ENCODE measurements at places on chromosomes 11 and 22.

DNA sequence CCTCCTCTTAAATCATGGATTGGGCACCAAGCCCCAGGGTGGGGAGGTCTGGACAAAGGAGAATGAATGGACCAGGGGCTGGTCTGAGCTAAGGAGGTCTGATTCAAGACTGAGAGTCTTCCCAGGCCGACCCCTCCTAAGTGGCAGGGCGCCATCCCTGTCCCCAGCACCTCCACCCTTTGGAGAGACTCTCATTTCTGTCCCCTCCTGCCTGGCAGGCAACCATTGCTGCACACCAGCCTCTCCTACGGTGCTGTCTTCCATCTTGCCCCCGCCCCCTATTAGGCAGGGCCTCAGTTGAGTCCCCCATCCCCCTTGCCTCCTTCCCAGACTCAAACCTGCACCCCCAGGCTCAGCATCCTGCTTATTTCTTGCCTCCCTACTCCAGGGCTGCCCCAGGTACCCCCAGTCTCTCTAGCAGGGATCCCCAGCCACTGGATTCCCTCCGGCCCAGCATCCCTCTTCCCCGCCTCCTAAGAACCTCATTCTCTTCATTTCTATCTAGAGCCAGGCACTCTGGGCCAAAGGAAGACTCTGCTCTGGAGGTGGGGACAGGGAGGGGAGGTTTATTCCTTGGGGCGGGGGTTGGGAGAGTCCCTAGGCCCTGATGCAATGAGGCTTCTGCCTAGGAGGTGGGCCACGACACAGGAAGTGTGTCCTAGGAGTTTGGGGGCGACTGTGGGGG, 1.7 kb upstream of the RCOR2 start:
- no peak for DNase-seq

DNA sequence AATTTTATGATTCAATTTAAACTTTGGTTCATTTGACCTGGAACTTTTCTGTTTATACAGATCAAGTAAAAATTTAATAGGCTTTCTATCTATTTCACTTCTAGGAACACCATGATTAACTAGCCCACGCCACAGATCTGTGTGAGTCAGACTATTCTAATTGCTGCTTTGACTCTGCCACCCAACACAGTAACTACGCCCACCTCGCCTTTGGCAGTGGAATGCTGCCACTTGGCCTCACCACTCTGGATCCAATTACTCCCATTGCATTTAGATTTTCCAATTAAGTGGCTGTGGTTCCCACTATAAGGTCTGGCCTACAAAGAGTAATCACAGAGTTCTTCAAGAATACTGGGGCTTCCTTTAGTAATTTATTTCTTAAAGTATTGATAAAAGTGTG, 46.6 kb upstream of the LIN7C start:
- no peak for DNase-seq

GRCh38 chr22:27982106-27982505, 63.0 kb upstream of the PITPNB start:
- DNase-seq = no peak

- no peak for DNase-seq
Measured at GRCh38 chr11:114816791-114817190, 138.5 kb downstream of the NXPE2 start.

DNA sequence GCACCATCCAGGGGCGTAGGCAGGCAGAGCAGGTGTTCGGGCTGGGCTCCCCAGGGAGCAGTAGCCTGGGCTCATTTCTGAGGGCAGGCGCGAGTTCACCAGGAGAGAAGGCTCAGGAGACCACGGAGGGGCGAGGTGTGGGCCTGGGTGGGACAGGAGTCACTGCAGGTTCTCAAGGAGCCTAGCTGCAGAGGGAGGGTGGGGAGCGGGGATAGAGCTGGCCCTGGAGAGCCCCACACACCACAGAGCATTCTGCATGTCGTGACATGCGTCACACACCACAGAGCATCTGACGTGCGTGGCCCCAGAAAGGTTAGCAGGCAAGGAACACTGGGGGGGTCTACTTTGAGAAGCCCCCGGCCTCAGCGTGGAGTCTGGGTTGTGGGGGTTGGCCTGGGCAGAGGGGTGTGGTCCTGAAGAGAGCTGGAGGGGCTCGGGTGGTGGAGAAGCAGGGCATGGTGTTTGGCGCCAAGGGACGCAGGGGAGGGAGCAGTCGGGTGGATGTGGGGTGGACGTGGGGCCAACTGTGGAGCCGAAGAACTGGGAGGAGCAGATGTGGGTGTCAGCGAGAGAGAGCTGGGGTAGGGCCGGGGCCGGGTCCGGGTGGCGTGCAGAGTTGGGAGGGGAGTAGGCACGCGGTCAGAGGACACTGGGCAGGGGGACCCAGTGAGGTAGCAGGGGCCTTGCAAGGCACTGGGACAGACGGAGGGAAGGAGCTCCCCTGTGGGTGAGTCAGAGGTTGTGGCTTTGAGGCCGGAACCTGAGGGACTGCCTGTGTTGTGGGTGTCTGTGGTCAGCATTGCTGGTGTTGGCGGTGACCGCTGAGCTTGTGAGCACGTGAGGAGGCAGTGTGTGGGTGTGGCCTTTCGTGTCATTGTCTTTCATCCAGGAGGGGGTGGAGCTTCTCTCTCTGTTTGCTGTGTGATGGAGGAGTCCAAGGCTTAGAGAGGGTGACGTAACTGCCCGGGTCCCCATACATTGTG, 25.5 kb downstream of the CTTN start:
- DNase-seq = no peak

GRCh38 chr11:507727-508515, 879 bp upstream of the RNH1 start:
- DNase-seq = no peak

GRCh38 chr11:15937601-15938120, 418.7 kb downstream of the SOX6 start:
- DNase-seq = no peak

DNA sequence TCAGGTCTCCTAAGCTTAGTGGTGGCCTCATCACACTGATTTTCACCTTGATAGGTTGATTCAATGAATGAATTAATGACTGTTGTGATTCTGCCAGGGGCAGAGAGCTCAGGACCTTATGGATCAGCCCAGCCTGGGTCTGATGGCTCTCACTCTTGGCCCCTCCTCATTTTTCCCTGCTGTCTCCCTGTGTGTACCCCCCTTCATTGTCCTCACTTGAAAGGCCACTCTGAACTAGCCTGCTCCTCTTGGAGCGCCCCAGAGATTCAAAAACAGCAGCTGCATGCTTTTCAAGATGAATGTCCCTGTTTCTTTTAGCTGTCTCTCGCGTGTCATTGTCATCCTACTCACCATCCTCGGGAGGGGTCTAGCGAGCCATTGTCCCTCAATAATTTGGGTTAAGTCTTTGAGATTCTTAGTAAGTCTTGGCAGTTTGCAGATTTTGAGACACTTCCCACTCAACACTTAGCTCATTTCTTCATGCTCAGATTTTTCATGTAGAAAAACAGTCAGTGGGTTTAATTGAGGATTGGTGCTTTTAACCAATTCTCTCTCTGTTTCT, 42.5 kb upstream of the MICAL2 start:
- DNase-seq = no peak

DNA sequence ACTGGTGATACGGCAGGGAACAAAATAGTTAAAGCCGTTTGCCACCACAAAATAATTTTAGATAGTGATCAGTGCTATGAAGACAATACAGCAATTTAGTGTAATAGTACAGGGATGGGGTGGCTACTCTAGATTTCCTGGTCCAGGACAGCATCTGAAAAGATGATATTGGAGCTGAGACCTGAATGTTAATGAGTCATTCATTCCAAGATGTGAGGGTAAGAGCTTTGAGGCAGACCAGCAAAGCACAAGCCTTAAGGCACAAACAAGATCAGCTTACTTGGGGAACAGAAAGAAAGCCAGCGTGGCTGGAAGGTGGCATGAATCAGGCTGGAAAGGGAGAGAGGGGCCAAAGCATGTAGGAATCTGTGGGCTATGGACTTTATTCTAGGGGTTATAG, 132.3 kb downstream of the TRIM44 start:
- no peak for DNase-seq

DNA sequence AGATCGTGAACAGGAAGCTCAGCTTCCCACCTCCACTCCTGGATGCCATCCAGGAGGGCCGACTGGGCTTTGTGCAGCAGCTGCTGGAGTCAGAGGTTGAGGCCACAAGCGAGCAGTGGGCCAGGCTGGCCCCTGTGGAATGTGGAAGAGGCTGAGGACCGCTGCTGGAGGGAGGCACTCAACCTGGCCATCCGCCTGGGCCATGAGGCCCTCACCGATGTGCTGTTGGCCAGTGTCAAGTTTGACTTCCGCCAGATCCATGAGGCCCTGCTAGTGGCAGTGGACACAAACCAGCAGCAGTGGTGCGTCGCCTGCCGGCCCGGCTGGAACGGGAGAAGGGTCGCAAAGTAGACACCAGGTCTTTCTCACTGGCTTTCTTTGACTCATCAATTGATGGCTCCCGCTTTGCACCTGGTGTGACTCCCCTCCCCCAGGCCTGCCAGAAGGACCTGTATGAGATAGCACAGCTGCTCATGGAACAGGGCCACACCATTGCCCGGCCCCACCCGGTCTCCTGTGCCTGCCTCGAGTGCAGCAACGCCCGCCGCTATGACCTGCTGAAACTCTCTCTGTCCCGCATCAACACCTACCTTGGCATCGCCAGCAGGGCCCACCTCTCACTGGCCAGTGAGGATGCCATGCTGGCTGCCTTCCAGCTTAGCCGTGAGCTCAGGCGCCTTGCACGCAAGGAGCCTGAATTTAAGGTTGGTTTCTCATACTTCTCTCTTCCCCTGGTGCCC, 24.9 kb downstream of the ART5 start:
- no peak for DNase-seq

DNA sequence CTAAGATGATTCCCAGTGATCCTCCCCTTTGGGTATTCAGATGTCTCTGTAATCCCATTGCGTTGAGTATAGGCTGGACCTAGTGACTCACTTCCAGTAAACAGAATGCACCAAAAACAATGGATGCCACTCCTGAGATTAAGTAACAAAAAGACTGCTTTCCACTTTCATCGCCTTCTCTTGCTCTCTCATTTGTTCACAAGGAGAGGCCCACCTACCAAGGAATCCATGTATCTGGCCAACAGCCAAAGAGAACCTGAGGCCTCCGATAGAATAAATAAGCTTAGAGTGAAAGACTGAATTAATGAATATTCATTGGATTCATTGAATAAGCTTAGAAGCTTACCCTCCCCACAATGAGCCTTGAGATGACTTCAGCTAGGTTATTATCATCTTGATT, 454.6 kb downstream of the KCNA4 start:
- no peak for DNase-seq

GRCh38 chr11:68688881-68689280, 4.5 kb downstream of the GAL start:
- DNase-seq = no peak

DNA sequence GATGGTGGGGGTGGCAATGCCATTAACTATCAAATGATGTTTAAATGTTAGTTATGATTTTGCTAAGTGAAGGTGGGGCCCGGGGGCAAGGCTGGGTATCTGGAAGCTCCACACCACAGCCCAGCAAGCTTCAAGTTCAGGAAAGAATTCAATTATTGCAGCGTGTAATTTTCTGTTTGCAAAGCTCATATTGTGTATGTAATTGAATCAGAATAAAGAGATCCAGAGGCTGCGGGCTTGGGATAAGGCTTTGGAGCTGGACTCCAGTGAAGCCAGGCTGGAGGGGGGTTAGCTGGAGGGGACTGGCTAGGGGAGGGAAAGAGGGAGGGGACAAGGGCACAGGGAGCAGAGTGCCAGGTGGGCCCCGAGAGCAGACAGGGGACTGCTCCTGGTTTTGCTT, 557.1 kb upstream of the CADM1 start:
- DNase-seq = no peak

DNA sequence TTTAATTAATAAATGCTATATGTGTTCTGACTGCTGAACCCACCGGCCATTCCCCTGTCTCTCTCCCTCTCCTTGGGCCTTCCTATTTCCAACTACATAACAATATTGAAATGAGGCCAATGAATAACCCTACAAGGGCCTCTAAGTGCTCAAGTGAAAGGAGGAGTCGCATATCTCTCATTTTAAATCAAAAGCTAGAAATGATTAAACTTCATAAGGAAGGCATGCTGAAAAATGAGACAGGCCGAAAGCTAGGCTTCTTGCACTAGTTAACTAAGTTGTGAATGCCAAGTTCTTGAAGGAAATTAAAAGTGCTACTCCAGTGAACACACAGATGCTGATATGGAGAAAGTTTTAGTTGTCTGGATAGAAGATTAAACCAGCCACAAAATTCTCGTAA, 109.2 kb downstream of the TSPAN18 start:
- DNase-seq = no peak

GRCh38 chr11:115126092-115126491, 378.1 kb downstream of the CADM1 start:
- DNase-seq = no peak

DNA sequence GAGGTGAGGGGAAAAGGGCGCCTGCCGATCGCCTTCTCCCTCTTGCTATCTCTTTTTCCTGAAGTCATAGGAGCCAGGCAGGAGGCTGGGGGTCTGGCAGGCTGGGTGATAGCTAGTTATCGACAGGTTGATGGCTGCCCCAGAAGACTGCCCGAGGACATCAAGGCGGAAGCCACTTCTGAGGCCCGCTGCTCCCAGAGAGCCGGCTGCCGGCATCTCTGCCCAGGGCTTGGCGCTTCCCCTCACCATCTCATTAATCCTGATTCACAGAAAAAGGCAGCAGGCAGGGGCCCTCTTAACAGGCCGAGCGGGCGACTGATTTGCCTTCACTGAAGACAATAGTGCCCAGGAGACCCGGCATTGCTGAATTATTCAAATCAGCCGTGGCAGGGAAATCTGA, 124.2 kb downstream of the MIAT start:
- DNase-seq = no peak

DNA sequence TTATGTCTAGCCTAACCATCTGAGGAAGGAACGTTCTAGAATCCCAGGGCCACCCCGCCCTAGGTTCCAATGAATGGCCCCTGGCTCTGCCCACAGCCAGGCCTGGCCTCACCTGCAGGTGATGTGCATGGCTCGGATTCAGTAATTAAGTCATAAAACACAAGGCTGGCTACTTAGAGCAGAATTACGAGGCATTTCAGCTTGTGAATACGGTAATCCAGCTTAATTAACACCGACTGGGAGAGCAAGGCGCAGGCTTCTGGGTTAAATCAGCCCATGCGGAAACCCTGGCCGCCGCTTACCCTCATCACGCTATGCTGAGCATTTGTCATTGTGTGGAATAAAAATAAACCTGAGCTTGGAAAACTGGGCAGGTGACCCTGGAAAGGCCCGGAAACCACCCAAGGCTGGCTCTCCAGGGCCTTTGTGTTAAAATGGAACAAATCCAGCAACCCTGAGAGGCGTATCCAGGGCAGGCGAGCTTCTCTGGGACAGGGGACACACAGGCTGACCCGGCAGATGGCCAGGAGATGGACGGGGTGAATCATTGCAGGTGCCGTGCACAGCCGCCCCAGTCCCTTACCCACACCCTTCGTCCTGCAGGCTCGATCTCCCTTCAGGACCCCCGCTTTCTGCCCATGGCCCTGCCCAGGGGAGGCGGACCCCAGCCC, 220.2 kb downstream of the CTTN start:
- no peak for DNase-seq

DNA sequence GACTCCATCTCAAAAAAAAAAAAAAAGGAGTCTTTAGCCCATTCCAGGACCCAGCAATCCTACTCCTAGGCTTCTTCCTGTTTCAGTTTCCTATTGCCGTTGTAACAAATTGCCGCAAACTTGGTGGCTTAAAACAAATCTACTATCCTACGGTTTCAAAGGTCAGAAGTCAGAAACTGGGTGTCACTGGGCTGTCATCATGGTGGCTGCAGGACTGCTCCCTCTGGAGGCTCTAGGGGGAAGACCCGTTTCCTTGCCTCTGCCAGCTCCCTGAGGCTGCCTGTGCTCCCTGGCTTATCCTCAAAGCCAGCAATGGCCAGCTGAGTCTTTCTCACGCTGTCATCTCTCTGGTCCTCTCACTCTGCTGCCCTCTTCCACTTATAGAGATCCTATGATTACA, 8.7 kb upstream of the DAGLA start:
- no peak for DNase-seq

- no peak for DNase-seq
Measured at GRCh38 chr11:14141676-14142075, 179.2 kb downstream of the SPON1 start.
